ENCODE measurements at places on chromosomes 1 and 21.

GRCh38 chr1:19825298-19825697, 10.2 kb upstream of the RNF186 start:
- no peak for DNase-seq

GRCh38 chr1:59062743-59063142, 234.2 kb upstream of the FGGY start:
- no peak for DNase-seq

DNA sequence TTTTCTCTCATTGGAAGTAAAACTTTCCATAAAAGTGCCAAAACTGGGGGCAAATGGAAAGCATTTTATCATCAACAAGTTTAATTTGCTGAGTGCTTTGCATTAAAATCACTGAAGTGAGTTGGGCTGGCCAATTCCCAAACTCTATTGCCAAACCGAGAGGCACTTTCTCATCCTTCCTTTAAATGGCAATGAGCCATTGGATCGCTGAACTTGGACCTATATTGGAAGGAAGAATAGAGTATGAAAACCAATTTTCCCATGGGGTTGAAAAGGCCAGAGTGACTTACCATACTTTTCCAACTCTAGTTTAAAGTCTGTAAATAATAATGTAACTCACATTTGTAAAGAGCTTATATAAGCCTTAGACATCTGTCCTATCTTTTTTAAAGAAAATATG, 189.1 kb upstream of the C1orf87 start:
- DNase-seq = no peak

DNA sequence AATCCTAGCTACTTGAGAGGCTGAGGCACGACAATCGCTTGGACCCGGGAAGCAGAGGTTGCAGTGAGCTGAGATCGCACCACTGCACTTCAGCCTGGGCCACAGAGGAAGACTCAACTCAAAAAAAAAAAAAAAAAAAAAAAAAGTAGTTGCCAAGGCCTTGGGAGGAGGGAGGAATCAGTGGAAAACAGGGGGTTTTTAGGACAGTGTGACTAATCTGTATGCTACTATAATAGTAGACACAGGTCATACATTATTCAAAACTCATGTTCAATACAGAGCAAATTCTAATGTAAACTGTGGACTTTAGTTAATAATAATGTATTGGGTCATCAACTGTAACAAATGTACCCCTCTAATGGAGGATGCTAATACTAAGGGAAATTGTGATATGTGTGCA, 51.7 kb upstream of the CTPS1 start:
- no peak for DNase-seq

DNA sequence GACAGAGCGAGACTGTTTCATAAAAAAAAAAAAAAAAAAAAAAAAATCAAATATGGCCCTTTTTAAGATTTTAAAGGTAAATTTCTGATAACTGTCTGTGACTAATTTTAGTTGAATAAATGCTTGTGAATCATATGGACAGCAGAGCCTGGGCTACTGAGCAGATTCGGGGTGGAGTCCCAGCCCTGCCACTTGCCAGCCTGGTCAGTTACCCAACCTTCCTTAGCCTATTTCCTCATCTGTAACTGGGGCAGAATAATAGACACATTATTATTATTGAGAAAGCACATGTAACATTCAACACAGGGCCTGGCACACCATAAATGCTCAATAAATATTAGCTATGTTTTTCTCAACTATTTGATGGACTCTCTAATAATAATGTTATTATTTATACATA, 11.2 kb upstream of the H3-3A start:
- no peak for DNase-seq

Data from NCI-H1417 treated with DMSO at 0.1 percent for 48 hours (cell line).